ENCODE measurements at places on chromosomes 16 and 17.

DNA sequence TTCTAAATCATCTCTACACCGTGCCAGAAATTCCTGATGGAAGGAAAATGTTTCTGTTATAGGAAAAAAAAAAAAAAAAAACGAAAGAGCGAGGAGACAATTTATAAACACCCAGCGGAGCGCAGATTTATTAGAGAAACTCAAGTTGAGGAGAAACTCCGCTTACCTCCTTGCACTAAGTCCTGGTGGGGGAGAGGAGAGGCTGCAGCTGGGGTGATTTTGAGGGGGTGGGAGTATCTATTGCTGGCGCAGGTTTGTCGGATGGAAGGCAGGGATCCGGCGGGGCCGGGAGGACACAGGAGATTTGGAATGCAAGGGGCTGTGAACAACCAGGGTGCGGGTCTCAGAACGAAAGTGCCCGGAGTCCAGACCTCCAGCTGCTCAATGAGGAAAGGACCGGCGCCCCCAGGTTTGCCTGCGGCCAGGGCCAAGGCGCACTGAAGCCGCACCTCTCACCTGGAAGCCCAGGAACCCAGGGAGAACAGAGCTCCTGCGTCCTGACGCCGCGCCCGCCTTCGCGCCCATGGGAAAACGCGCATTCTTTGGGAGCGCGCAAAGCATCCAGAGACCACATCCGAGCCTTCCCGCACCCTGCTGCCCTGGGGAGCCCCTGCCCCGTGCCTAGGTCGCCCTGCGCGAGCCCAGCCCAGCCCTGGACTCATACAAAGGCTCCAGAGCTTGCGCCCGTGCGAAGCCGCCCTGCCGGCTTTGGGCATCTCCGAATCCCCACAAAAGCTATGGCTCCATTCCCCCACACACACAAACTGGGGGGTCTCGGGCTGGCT lies 2.6 kb upstream of the HOXB8 start:
- no peak for DNase-seq

- peak; percentile 27 for DNase-seq
These were observed 23.8 kb downstream of the TBC1D3B start for GRCh38 chr17:36152639-36153120.

DNA sequence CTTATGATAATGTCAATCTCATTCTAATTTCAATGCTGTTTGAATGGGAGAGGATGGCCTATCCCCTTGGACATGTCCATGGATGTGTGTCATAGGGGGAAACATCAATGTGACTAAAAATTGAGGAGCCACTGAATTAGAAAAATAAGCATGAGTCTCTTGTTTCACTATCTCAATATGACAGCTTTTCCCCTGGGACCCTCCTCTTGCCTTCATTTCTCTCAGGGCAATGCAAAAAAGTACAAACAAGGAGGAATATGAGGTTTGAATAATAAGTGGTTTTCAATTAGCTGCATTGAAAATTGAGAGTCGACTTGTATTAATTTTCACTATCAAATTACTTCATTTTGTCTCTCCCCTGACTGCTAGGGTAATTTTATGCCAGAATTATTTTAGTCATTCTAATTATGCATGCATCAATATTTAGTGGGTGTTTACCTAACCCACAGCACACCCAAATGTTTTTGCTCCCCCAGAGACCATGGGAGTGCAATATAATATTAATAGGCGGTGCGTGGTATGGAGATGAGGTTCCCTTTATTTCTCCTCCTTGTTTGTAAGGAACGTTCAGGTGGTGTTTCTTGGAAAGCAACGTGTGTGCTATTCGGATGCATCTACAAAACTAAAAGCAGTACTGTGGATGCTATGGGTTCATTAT lies 6.8 kb upstream of the SDR42E1 start:
- DNase-seq: no peak

DNA sequence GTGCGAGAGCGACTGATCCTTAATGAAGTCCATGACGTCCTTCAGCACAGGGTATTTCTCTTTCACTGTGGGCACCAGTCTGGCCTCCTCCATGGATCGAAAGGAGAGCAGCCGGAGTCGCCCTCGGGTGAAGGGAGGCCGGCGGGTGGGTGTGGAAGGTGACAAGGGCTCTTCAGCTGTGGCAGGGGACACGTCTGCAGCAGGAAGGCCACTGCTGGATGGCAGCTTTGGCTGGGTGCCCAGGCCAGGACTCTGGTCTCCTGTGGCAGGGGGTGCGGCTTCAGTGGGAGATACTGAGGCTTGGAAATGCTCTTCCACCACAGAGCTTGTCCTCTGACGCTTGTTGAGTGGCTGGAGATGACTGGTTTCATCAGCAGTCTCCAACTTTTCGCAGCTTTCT lies 78.5 kb downstream of the ZZEF1 start:
- DNase-seq: no peak

GRCh38 chr17:50531428-50532025 lies 1.0 kb upstream of the EPN3 start:
- DNase-seq: no peak

GRCh38 chr17:67443931-67444595 lies 67.0 kb downstream of the PITPNC1 start:
- peak; percentile 19 for DNase-seq

- DNase-seq: no peak
These were observed 1.7 kb upstream of the HEXIM1 start for GRCh38 chr17:45146592-45146889.

GRCh38 chr16:48300391-48300856 lies 53.1 kb upstream of the ABCC11 start:
- peak; percentile 78 for DNase-seq

DNA sequence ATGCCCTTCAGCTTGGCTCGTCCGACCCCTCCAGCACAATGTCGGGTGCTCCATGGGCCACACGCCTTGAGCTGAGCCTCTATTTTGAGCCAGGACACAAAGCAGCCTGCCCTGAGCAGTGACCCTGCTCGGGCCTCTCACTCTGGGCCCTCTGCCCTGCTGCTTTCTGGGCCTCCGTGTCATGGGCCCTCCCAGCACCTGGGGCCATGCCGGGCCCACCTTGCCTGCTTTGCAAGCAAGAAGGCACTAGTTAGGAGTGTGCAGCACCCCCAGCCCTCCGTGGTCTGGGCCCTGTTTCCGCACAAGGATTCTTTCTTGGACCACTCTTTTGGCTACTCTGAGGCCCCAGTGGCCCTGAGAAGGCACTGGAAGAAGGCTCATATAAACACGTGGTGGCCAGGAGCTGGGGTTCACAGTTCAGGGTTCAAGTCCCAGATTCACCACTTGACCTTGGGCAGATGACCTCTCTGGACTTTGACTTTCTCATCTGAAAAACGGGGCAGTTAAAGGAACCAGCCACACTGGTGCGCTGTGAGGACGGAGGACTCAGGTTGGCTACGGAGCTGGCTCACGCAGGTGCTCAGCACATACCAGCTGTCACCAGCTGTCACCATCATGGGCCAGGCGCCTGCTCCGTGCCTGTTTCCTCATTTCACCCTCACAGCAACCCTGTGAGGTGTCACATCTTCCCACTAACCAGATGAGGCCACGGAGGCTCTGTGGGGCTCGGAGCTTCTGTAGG lies 166.0 kb upstream of the GSE1 start:
- DNase-seq: no peak

- no peak for DNase-seq
These were observed 15.3 kb downstream of the NPLOC4 start for GRCh38 chr17:81621494-81622130.

GRCh38 chr16:86384263-86384649 lies 126.1 kb upstream of the FOXF1 start:
- DNase-seq: no peak

GRCh38 chr17:67221062-67221998 lies 23.7 kb downstream of the HELZ start:
- DNase-seq: peak; percentile 78

DNA sequence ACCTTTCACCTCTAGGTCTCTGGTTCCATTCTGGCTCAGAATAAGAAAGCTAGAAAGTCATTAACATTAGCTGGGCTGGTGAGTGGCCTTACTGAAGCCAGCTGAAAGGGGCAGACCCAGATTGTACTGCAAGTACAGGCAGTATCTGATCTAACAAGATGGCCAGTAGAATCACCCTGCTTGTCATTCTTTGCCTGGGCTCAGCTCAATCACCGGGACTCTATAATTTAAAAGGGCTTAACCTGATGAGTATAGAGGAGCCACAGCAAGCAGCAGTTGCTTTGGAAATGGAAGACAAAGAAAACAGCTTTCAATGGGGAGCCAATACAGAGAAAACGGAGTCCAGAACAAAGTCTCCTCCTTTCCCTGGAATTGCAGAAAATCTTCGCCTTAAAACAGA lies 13.6 kb downstream of the CDH8 start:
- no peak for DNase-seq

DNA sequence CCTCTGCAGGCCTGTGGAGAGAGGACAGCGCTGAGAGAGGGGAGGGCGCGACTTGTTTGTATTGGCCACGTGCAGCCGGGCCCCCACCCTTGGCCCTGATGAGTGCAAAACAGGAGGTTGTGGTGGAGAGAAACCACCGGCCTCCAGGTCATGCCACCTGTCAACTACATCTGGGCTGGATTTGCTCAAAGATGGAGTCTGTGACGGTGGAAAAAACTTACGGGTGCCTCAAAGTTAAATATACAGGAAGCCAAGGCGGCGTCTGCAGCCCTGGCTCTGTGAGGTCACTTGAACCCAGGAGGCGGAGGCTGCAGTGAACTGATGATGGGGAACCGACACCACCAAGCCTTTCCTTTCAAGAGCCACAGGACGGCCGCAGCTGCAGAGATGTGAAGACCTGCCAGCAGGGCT lies 15.7 kb downstream of the C16orf74 start:
- no peak for DNase-seq

- no peak for DNase-seq
These were observed 7.1 kb downstream of the LITAFD start for GRCh38 chr16:8888951-8889892.

DNA sequence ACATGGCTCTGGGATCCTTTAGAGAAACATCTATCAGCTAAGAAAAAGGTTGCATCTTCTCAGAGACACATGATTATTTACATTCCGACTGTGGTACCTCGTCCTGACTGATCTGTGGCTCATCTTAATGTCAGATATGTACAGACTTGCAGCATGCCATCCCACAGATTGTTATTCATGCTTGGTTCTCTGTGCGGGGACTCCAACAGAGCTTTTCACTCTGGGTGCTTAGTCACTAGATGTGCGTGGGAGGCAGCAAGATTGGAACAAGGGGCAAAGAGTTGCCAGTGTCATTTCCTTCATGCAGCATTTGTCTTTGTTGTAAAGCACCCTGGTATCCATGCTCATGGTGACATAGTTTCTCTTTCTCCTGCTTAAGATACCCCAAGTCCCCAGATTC lies 179.1 kb upstream of the CACNG5 start:
- peak; percentile 56 for DNase-seq

GRCh38 chr16:21667575-21667974 lies 3.8 kb downstream of the OTOA start:
- no peak for DNase-seq

GRCh38 chr17:7220593-7221277 lies 997 bp downstream of the ACADVL start:
- DNase-seq: peak; percentile 76

DNA sequence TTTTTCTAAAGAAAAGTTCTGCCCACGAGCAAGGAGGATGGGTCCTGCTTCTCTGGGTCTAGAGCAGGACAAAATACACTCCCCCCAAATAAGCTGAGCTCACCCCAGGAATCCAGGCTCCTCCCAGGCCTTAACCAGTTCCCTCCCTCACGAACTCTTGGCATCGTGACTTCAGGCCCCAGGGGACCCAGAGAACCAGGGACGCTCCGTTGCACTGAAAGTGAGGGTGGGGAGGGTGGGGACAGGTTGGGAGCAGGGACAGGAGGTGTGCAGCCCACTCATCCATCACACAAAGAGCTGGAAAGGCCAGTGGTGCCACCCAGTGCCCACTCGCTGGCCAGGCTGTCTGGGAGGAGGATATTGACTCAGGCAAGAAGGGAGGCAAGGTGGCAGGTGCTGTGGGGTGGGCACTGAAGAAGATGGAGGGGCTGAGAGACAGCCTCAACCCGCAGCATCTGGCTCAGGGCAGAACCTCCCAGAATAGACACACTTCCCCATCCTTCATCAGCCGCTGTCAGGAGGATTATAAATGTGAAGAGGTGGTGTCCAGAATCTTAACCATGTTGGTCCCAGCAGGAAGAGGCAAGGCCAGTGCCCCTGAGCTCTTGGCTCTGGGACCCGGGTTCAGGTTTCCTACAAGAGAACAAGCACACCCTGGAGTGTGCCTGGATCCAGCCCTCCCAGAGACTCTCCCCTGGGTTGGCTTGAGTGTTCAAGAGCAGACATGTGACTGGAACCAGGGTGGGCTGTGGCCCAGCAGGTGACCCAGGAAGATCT lies 67.9 kb upstream of the RPL38 start:
- no peak for DNase-seq

- DNase-seq: no peak
These were observed 359.7 kb downstream of the CDH11 start for GRCh38 chr16:64762211-64762610.

DNA sequence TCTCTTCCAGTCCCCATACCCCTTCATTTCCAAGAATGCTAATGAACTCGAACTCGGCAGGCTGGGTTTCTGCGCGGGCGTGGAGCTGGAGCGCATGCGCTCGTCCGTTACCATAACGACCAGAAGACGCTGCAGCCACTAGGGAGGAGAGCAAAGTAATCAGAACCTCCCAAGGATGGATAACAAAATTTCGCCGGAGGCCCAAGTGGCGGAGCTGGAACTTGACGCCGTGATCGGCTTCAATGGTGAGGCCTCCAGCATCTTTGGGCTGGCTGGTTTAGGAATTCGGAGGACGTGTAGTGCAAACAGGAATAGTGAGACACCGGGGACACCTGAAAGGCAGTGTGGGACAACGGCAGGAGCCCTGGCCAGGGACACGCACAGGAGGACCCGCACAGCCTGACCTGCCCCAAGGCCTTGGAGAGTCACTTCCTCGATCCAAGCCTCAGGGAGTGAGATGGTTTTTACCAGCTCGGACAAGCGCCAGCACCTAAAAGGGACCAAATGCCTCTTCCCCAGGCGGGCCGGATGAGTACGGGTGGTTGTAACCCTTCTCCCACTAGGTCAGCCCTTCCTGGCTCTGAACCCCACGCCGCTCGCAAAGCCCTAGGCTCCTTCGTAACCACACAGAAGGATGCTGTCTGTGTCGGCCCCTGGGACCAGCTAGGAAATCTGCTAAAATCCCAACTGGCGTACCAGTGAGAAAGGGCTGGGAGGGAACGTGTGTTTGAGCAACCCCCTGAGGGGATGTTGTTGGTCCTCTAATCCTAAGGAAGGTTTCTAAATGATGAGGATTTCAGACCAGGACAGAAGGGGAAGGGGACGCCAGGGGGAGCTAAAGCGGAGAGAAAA lies at the start of gene CFAP52:
CFAP52 (plus strand) TSS at position 122 of the 852 bp plus-strand sequence; CDS start at position 176, 54 bp downstream.
- DNase-seq: peak; percentile 81

DNA sequence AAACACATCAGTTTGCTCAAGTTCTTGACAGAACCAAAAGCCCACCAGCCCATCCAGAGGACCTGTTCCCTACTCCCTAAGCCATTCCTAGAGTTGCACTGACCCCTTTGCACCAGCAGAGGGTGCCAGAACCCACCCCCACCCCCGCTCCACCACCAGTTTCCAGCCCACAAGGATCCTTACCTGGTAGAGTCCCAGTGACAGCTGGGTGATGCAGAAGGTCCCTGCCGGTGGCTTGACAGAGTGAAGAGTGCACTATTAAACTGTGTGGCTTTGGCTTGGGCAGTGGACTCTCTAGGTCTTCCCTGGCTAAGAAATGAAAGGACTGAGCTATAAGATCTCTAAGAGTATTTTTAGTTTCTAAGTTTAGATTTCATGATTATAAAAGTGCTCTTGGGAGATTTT lies 73.3 kb upstream of the MTMR4 start:
- DNase-seq: peak; percentile 55
